ENCODE measurements at places on chromosomes 1 and 21.

DNA sequence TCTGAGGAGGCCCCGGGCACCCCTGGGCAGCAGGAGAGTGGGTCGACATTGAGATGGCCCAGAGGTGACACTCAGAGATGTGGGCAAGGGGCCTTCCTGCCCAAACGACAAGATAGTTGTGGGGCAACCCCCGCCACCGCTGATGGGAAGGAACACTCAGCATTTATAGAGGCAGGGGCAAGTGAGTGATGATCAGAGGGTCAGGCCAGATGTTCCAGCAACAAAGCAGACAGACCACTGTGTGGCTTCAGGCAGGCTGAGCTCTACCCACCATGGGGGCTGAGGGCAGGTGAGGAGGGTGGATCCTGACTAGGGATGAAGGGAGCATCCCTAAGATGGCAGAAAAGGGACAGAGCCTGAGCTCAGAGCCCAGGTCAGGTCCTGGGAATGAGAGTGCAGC, 362.7 kb downstream of the PTPRU start:
- no peak for DNase-seq

- DNase-seq = no peak
These were observed 5.1 kb downstream of the ABCG1 start for GRCh38 chr21:42223826-42224575.

DNA sequence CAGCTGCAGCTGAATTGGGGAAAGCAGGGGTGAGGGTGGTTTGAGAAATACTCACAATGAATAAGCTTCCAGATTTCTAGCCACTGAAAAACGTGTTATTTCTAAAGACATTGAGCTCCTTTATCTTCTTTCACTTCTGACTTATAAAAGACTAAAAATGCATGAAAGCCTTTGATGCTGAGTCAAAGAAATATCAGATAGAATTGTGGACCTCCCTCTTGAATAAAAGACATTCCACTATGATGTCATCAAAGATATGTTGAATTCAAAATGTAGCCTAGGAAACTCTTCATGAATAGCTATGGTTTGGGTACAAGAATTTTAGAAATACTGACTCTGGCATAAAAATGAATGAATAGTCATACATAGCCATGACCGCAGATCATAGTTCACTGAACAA, 44.7 kb upstream of the COL24A1 start:
- DNase-seq = no peak

- no peak for DNase-seq
These were observed 7.1 kb upstream of the CHI3L2 start for GRCh38 chr1:111220302-111220890.

DNA sequence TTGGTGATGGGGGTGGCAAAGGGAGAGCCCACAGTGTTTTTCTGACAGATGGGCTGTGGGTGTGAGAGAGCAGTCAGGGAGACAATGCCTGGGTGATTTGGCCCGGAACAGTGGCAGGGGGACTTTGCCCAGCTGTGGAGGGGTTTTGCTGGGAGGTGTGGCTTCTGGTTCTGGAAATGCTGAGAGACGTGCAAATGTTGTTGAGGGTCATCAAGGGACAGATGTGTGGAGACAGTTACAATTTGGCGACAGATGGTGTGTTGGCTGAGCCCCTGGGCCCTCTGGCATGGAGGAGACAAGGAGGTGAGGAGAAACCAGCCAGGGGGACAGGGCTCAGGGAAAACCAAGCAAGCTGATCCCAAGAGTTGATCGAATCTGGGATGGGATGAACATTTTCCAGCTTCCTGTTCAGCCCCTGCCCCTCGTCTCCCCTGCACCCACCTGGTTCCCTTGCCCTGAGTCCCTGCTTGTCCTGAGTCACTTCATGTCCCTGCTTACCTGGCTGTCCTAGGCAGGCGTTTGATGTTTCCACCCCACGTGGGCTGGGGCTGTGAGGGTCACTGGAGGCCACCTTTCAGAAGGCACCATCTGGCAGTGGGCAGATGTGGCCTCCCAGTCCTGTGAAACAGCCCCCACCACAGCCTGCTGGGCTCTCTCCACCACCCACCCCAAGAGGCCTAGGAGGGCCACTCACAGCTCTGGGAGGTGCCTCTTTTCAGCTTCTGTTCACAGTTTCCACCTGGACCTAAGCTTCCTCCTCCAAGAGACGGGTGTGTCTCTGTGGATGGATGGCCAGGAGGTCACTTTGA, 15.8 kb upstream of the ZNF678 start:
- DNase-seq = no peak

- DNase-seq = no peak
These were observed 215.8 kb upstream of the JUN start for GRCh38 chr1:58999676-59000075.

- DNase-seq = no peak
These were observed 7.9 kb downstream of the CD53 start for GRCh38 chr1:110880708-110881374.

- DNase-seq = no peak
These were observed at the start of gene FHAD1 for GRCh38 chr1:15246960-15247614. Gene FHAD1, plus strand, starts transcription at chr1:15247223. Its CDS starts 4,562 bp downstream, at chr1:15251785.

GRCh38 chr1:95006681-95007080, 66.1 kb downstream of the ALG14 start:
- DNase-seq = no peak

DNA sequence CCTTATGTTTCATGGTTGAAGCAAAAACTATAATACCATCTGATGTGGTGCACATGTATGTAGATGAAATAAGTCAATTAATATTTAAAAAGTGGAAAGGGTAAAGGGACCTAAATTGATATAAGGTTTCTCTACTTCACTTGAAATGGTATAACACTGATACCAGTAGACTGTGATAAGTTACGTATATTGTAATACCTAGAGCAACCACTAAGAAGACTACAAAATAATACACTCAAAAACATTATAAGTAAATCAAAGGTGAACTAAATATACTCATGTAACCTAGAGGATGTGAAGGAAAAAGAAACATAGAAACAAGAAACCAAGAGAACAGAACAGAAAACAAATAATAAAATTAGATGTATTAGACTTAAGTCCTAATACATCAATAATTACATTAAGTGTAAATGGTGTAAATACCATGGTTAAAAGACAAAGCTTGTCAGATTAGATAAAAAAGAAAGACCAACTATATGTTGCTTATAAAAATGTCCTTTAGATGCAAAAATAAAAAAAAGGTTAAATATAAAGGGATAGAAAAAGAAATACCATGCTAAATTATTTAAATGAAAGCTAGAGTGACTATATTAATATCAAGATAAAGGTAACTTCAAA, 118.8 kb downstream of the LRRC7 start:
- no peak for DNase-seq

- DNase-seq = no peak
These were observed 194.4 kb upstream of the KAZN start for GRCh38 chr1:14403961-14404645.

DNA sequence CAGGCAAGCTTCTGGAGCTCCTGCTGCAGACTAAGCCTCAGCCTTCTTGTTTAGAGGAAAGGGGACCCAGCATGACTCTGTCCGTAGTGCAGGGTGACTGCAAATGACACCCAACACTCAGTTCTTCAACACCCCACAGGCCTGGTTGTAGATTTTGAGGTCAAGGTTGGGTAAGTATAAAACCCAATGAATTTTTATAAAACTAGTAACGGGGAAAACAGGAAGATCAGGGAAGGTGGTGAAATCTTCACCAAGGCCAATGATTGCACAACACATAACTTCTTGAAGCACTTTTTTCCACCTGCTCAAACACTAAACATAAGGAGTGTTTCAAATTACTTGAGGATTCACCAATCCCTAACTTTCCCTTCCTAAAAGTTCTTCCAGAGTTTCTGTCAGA, 89.4 kb upstream of the JAK1 start:
- DNase-seq = no peak

- DNase-seq = no peak
These were observed 36.0 kb downstream of the PABPC4 start for GRCh38 chr1:39540504-39541031.

- DNase-seq = no peak
These were observed 7.7 kb downstream of the EPHX1 start for GRCh38 chr1:225817611-225818061.

DNA sequence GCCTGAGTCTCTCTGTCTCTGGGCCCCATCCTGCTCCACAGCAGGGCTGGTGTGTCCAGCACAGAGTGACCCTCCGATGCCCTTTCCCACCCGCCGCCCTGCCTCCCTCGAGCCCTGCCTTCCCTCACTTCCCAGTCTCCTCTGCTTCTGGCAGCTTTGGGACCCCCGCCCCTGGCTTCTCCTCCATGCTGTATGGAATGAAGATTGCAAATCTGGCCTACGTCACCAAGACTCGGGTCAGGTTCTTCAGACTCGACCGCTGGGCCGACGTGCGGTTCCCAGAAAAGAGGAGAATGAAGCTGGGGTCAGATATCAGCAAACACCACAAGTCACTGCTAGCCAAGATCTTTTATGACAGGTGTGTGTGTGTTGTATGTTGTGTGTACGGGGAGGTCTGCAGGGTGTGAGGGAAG, 14.3 kb downstream of the MOV10 start:
- no peak for DNase-seq

DNA sequence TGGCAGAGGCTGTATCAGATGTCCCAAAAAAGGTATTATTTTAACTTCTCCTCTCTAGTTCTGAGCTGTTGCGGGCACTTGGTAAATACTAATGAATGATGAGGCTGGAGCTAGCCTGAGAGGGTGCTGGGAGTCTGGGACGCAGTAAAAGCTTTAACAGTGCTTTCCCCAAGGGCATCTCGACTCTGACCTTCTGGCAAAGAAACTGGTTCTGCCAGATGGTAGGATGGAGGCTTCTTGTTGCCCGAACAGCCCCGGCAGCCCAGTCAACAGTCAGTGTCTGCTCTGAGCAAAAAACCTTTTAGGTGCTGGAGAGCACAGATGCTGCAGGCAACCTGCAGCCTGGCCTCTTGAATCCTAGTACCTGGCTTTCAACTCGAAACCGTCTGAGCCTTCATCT, 2.5 kb upstream of the PNRC2 start:
- DNase-seq = no peak

GRCh38 chr21:43189936-43190335, 21.1 kb downstream of the CRYAA start:
- DNase-seq = no peak
